H1 (cell line): ENCODE measurements at places on chromosomes 5 and 9. TPM values are rescaled to one million over a fixed set of nuclear protein-coding genes. Genes with fewer than 3 reads are reported as not detected.

The F2RL2 gene
- 0.03 and 0.13 TPM in 2 replicates for polyA plus RNA-seq

GRCh38 chr5:153135411-153135810, 355.1 kb upstream of the GRIA1 start:
- DNase-seq = no peak
- no peak overlapping the region for H3K27ac ChIP-seq

DNA sequence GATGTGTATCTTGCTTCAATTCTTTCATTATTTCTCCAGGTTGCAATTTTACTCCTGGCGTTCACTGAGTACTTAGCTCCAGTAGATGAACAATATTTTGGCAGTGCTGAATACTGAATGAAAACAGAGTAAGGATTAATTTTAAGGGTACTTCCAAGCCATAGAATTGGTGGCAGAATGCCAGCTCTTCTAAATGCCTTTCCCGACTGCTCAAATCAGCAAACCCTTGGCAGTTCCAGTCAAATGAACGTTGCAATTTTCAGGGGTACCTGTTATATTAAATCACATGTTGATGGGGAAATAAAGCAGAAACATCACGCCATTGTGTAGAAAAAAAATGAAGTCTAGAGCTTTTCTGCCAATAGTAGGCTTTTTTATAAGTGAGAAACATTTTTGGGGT, 282.4 kb upstream of the RPS23 start:
- H3K4me1 ChIP-seq = no peaks in the 10 kb centered on the region
- H3K36me3 ChIP-seq = no peaks in the 10 kb centered on the region
- no peak overlapping the region for H3K27ac ChIP-seq
- H3K27me3 ChIP-seq = no peaks in the 10 kb centered on the region

DNA sequence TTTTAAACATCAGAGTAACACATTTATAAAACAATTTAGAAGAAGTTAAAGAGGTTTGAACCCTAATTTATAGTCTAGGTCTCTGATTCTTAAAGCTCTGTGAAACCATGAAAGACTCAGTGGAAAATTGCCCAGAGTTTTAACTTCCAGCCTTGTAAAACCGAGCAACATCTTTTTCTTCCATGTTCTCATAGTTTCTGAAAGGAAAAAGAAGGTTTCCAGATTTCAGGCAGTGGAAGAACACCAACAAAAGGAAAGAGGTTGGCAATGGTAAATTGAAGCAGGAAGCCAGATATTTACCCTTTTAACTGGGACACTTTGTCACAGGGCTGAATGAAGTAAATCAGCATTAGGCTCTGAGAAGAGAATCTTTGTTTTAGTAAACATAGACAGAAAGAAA, 1999.3 kb downstream of the MAT2B start:
- H3K27me3 ChIP-seq = no peaks in the 10 kb centered on the region
- H3K4me1 ChIP-seq = no peaks in the 10 kb centered on the region
- no peak overlapping the region for H3K27ac ChIP-seq
- no peak overlapping the region for H3K4me3 ChIP-seq
- H3K36me3 ChIP-seq = no peaks in the 10 kb centered on the region; the same call in 1 of the 2 replicates

GRCh38 chr9:101226803-101227202, 158.0 kb downstream of the BAAT start:
- no peak for DNase-seq
- H3K27me3 ChIP-seq = no peaks in the 10 kb centered on the region
- no peaks in the 10 kb centered on the region for H3K36me3 ChIP-seq
- H3K4me1 ChIP-seq = no peaks in the 10 kb centered on the region

GRCh38 chr5:103804711-103805110, 242.1 kb upstream of the NUDT12 start:
- H3K27me3 ChIP-seq = no peaks in the 10 kb centered on the region
- no peak for DNase-seq
- no peaks in the 10 kb centered on the region for H3K36me3 ChIP-seq
- no peak overlapping the region for H3K4me3 ChIP-seq
- no peaks in the 10 kb centered on the region for H3K4me1 ChIP-seq
- no peak overlapping the region for H3K27ac ChIP-seq

- H3K4me1 ChIP-seq = 0 out of 2 replicates have a peak, but pooled peaks cover 5% of the 10 kb centered on the region
- no peaks in the 10 kb centered on the region for H3K27me3 ChIP-seq
- no peak overlapping the region for H3K4me3 ChIP-seq
- H3K36me3 ChIP-seq = no peaks in the 10 kb centered on the region
- DNase-seq = no peak
These were observed 55.9 kb upstream of the IL17B start for GRCh38 chr5:149435015-149435376.

GRCh38 chr5:133714161-133714915, 102.0 kb upstream of the FSTL4 start:
- no peaks in the 10 kb centered on the region for H3K4me1 ChIP-seq
- no peak for DNase-seq
- H3K27me3 ChIP-seq = no peaks in the 10 kb centered on the region
- H3K27ac ChIP-seq = no peak overlapping the region
- no peaks in the 10 kb centered on the region for H3K36me3 ChIP-seq
- no peak overlapping the region for H3K4me3 ChIP-seq
